ENCODE measurements at places on chromosomes 1 and 21.

- DNase-seq, result no peak
Measured at GRCh38 chr1:215032911-215033526, 49.5 kb upstream of the KCNK2 start.

- DNase-seq, result no peak
Measured at GRCh38 chr1:24640288-24640687, 2.8 kb upstream of the SRRM1 start.

GRCh38 chr1:82795508-82796149 lies 994.9 kb downstream of the ADGRL2 start:
- DNase-seq, result no peak

DNA sequence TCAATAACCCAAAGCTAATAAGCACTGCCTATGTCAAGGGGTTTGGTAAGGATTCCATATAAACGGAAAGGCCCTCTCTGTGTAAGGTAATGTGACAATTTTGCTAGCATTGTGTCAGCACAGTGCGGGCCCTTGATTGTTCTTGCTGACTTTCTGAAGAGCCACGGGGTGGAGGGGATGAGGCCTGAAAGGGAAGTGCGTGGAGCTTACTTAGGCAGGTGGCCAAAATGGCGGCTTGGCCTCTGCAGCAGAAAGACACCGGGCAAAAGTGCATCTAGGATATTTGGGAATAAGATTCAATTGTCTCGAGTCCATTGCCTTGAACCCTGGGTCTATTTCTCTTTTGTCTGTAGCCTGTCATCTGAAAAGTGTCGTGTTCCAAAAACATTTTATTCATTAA lies 114.3 kb downstream of the TGFB2 start:
- no peak for DNase-seq

DNA sequence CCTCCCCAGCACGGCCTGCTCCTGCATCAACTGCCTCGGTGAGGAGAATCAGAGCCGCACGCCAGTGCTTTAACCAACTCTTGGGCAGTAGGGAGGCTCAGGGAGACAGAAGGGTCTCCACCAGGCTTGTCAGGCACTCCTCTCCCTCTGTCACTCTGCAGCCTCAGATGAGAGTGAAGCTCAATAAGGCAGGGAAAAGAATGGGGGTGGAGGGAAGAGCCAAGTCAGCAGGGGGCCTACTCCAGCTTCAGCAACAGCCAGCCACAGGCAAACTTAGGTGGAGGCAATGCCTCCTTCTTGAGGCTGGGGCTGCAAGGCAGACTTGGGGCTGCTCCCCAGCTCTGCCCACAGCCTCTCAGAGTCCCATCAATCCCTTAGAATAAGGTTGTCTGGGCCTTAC lies 51.8 kb upstream of the A3GALT2 start:
- DNase-seq, result no peak

DNA sequence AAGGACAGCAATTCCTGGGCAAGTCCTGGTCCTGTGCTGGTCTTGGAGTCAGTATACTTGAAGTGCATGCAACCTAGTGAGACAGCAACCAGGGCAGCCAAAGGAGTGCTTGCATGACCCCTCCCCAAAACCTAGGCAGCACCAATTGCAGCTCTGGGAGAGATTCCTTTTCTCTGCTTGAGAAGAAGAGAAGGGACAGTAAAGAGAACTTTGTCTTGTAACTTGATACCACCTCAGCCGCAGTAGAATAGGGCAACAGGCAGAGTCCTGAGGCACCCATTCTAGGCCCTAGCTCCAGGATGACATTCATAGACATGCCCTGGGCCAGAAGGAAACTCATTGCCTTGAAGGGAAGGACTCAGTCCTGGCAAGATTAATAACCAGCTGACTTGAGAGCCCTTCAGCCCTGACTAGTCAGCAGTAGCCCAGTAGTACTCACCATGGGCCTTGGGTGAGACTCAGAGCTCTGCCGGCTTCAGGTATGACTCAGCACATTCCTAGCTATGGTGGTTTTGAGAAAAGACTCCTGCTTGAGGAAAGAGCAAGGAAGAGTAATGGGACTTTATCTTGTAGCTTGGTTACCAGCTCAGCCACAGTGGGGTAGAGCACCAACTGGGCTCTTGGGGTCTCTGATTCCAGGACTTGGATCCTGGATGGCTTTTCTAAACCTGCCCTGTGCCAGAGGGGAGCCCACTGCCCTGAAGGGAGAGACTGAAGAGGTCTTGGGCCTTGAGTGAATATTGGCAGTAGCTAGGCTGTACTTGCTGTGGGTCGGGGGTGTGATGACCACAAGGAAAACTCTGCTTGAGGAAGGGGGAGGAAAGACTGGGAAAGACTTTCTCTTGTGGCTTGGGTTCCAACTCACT lies 51.7 kb upstream of the ACADM start:
- DNase-seq, result no peak

DNA sequence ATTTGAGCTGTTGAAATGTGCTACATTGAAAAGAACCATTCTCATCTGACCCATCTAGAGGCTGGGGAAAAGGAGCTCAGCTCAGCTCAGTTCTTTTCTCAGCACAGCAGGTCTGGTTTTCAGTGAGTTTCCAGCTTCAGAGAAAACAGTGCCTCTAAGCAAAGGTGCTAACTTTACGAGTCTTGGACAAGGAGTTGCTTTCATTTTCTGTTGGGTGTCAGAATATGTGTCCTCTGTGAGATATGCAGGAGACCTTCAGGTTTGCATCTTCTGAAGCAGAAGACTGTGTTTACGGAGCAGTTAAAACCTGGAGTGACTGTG lies 321.3 kb upstream of the USP24 start:
- DNase-seq, result no peak

DNA sequence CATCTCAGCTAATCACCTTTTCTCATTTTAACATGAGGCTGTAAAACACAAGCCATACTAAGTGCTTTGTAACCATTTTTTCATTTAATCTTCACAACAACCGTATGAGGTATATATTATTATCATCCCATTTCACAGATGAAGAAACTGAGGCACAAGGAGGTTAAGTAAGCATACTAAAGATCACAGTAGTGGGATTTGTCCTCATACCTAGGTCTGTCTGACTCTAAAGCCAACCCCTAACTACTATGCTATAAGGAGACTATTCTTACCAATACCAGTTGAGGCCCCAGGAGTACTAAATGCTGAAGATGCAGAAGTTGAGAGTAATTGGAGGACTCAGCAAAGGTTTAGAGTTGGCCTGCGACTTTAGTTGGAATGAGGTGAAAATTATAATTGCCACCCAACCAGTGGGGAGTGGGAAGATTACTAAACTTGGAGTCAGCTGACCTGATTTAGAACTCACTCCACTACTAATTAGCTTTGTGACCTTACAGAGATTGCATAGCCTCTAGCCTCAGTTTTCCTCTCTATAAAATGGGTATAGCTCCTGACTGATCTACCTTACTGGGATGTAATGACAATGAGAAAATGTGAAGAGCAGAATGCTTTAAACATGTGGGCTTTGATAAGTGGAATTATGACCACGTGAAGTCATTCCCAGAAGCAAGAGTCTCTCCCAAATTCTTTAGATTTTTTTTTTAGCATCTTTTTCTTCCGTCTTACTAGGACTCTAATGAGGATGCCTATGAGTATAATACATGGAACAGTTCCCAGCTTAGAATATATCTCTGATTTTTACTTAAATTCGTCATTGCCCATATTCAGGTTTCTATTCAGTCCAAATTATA lies 85.8 kb upstream of the IPO9 start:
- DNase-seq, result no peak

GRCh38 chr1:2072891-2073290 lies 22.7 kb downstream of the PRKCZ start:
- DNase-seq, result no peak

All from stimulated activated CD4-positive, alpha-beta T cell treated with anti-CD3 and anti-CD28 coated beads, Interleukin-1b, Interleukin-23, amount 100 ng/mL, for 1 hour (primary cell).